ENCODE measurements at places on chromosomes 16 and 17.

DNA sequence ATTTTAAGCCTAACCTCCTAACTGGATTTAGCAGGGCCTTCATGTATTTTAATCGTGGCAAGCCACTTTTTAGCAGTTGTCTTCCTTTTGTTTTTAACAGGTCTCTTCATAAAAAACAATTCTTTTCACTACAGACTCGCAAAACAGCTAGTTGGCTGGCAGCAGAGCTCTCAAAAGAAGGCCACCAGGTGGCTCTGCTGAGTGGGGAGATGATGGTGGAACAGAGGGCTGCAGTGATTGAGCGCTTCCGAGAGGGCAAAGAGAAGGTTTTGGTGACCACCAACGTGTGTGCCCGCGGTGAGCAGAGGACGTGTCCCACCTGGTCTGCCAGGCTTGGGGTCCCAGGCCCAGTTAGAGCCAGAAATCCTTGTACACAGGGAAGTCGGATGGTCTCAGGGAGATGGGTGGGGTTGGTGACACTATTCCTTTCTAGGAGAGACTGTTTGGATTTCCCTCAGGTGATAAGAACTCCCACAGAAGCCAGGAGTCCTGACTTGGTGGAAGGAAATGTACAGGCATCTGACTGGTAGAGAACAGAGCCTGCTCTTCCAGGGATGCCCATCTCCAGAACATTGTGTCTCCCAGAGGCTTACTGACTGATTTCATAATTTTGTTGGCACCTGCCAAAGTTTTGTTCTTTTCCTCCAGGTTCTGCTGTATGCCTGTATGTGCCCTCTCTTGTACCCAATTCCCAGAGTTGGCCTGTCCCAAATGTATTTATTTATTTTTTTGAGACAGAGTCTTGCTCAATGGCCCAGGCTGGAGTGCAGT, 14.9 kb upstream of the DDX19A start:
- H3K4me1 ChIP-seq, result no peaks in the 10 kb centered on the region
- H3K27ac ChIP-seq, result no peak overlapping the region
- peaks cover 91% of the 10 kb centered on the region for H3K36me3 ChIP-seq
- DNase-seq, result no peak
- H3K27me3 ChIP-seq, result no peaks in the 10 kb centered on the region
- no peak overlapping the region for H3K4me3 ChIP-seq

DNA sequence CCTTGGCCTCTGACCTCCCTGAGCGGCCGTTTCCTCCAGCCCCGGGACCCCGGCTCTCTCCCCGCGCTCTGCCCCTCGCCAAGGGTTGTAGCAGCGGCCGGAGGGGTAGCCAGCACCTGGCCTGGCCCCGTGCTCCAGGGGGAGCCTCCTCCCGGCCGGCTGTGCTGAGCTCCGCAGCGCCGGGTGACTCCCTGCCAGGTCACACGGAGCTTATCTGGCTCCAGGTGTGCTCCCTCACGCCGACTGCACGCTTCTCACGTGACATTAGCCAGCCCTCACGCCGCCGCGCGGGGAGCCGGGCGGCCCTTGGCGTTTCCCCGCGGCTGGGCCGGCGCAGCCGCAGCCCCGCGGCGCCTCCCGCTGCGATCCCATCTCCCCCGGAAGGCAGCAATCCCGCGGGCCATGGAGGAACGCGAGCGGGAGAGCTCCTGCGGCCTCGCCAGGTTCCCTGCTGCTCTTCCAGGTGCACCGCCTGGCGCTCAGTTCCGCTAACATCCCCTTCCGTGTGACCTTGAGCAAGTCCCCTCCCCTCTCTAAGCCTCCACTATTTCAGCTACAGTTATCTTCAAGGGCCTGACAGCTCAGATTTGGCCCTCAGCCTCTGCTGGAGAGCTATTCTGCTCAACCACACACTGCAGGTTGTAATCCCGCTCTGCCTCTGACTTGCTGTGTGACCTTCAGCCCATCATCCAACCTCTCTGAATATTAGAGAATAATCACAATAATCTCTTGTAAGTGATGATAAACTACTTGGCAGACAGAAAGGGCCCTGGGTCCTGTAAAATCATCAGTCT, 3.4 kb downstream of the MYO18A start:
- H3K27ac ChIP-seq, result peak overlapping the region; percentile 87
- H3K4me3 ChIP-seq, result peak overlapping the region; percentile 58
- no peaks in the 10 kb centered on the region for H3K36me3 ChIP-seq
- DNase-seq, result no peak
- peaks cover 59% of the 10 kb centered on the region for H3K4me1 ChIP-seq

DNA sequence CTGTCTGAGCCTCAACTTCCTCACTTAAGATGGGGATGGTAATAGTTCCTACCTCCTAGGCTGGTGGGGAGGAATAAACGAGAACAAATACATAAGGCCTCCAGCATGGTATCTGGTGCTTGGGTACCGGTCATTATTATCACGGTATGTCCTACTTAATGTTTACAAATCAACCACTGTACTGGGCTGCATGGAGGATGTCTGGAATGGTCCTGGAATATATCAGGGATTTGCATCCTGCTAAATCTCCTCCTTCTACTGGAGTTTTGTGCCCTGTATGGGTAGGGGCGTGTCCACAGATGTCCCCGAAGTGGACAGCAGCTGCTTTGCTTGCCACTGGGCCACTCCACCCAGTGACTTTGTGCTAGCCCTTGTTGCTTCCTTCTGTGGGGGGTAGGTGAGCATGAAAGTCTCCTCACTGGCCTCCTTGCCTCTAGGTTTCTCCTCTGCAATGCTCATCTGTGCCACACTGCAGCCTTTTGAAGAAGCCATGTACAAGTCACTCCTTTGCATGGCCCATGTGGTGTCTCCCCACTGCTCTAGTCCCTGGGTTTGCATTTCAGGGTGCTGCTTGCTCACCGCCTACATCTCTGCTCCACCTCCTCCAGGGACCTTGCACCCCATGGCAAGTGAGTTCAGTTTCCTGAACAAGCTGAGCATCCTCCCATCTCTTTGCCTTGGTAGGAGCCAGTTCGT, 2.2 kb upstream of the CMIP start:
- peaks cover 21% of the 10 kb centered on the region for H3K4me1 ChIP-seq
- DNase-seq, result no peak
- H3K4me3 ChIP-seq, result no peak overlapping the region

GRCh38 chr17:68763562-68763961, 162.4 kb upstream of the FAM20A start:
- H3K27ac ChIP-seq, result no peak overlapping the region
- H3K4me1 ChIP-seq, result peaks cover 10% of the 10 kb centered on the region
- H3K27me3 ChIP-seq, result no peaks in the 10 kb centered on the region
- no peak for DNase-seq
- no peak overlapping the region for H3K4me3 ChIP-seq
- no peaks in the 10 kb centered on the region for H3K36me3 ChIP-seq

DNA sequence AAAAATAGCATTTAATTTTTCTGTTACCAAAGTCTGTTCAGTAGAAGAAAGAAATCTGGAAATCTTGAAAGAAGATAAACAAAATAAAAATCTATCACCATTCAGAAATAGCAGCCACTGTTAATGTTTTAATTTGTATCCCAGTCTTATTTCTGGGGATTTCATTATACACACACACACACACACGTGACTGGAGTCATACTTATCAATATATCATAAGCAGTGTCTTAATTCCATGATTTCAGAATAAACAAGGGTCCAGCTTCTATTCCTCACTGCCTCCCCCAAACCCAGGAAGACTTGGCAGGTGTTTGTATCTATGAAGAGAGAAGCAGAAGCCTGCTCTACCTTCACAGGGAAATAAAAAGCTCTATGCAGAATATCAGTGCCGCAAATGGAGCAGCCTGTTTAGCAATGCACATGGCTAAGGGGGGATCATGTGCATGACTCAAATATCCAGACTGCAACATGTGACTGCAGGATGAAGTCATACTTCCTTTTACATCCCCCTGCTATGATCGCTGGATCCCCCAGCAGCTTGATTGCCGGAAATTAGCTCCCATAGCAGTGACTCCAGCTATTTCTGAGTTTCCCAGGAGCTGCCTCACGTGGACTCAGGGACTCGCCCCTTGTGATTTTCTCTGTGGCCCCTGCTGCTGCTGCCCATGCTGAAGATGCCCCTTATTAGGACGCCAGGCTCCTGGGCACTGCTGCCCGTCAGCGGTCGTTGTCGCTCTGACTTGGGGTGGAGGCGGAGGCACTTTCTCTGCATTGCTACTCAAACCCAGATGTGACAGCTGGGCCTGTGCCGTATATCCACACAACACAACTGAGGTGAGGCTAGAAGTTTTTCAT, 341.0 kb downstream of the CPPED1 start:
- DNase-seq, result no peak
- no peaks in the 10 kb centered on the region for H3K36me3 ChIP-seq
- H3K27ac ChIP-seq, result no peak overlapping the region
- H3K27me3 ChIP-seq, result no peaks in the 10 kb centered on the region
- H3K4me3 ChIP-seq, result no peak overlapping the region
- no peaks in the 10 kb centered on the region for H3K4me1 ChIP-seq
